HuH-7 (cell line): ENCODE measurements at places on chromosomes 13 and 19.

GRCh38 chr13:91115776-91116175 lies 231.7 kb upstream of the MIR17HG start:
- no peak for DNase-seq

DNA sequence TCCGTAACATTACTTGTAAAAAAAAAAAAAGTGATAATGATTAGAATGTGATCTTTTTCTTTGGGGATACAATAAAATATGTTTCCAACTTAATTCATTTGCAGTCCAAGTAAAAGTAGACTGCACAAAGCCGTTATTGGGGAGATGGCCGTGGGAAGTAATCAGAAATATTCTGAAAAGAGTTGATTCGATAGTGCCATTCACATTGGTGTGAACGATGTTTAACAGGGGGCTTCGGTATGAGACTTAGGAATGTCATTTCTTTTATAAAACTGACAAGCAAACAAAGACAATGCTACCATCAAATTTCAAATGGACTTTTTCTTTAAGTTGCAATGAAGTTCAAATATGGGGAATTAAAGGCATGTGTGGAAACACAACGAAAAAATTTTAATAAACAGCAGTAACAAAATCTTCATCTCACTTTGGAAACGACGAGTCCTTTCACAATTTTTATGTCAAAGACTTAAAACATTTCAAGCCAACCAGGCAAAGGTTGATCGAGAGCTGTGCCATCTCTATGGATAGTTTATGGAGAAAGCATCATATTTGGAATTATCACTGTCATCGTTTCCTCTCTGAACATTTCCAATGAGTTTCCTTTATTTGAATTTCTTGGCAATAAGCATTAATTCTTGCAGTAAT lies 1.7 kb upstream of the ZIC5 start:
- DNase-seq: no peak

DNA sequence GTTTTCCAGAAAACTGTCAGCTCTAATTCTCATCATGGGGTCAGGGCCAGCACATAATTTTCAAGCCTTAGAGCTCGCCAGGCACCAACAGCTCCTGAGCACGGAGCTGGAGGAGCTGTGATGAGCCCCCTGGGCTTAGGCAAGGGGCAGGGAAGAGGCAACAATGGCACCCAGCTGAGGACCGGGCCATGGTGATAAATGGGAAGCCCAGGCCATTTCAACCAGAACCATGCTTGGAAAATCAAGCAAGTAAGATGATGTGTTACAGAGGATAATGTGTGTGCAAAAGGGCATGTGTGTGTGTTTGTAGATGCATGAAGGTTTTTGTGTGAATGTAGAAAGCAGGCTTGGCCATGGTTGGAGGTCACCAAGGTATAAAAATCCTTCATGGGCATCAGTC lies 66.8 kb upstream of the UBAC2 start:
- no peak for DNase-seq

GRCh38 chr19:5484398-5485285 lies 29.4 kb downstream of the ZNRF4 start:
- DNase-seq: peak; percentile 60

GRCh38 chr19:35757231-35757748 lies 461 bp upstream of the HSPB6 start:
- DNase-seq: no peak

DNA sequence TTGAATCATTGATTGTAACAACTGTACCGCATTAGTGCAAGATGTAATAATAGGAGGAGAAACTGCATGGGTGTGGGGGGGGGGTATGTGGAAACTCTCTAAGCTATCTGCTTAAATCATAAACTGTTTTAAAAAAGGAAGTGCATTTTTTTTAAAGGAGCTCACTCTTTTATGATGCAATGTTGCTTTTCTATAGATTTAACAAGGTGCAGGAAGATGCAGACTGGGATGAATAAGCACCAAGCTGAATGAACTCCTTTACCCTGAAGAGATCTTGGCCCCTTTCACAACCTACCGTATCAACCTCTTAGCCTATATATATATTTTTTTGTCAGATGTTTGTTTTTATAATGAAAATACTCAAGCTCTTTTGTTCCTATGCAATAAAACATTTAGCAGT lies 95.9 kb downstream of the AKAP11 start:
- no peak for DNase-seq

GRCh38 chr19:3321696-3322095 lies 44.7 kb upstream of the NFIC start:
- DNase-seq: no peak

- DNase-seq: no peak
These were observed 2.3 kb downstream of the RAD23A start for GRCh38 chr19:12947702-12948611.

- no peak for DNase-seq
These were observed 10.7 kb downstream of the TM6SF2 start for GRCh38 chr19:19262190-19263057.

DNA sequence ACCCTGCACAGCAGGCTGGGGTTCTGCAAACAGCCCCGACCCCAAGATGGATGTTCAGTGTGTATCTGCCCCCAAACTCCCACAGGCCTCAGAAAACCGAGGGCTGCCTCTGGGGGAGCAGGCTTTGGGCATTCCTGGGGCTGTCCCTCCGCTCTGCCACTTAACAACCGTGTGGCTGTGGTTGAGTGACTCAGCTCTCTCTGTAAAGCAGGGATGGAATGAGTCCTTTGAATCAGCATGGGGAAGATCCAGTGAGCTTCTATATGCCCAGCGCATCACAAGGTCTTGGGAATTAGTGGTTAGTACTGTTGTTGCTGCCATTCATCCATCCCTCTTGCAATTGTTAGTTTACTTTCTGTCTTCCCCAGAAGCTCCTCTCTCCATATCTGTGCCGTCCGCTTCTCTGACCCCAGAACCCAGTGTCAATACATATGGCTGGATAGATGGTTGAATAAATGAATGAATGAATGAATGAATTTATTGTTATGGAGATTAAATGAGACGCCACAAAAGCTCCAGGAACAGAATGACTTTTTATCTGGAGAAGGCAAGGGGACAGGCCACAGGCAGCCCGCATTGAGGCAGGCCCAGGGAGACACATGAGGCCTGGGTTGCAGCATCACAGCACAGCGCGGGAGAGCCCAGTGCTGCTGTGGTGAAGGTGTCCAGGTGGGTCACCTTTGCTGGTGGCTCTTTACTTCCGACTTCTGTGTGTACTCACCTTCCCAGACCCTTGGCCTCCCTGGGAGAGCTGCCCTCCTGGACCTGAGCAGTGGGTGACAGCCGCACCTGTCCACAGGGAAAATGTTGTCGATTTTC lies 89.2 kb downstream of the RGCC start:
- no peak for DNase-seq

DNA sequence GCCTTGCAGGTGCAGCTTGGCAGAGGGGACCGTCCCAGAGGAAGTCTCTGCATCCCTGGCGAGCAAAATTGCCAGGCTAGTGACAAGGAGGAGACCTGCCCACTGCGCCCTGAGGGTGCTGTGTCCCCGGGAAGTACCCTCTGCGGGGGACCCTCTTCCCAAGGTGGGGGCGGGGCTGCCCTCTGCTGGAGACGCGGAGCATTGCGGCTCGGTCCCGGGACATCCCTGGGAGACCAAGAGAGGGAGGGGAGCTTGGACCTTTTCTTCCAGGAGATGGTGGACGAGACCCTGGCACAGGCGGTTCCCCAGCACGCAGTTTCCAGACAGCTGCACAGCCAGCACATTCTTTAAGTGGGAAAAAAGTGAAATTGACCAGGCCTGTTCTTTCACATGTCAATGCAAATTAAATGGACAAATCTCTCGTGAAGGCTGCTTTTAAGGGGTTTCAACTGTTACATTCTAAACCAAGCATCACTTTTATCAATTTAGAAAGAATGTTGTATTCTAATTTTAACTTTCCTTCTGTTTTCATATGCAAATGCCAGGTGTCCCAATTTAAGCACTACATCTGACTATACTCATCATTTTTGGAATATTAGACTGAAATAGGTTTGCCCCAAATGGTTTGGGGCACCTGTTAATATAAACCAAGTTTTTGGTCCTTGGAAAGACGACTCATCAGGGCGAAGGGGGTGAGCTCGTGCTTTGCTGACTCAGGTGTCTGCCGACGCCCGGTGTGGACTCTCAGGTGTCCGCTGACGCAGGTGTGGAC lies 60.7 kb downstream of the MCF2L start:
- DNase-seq: peak; percentile 92
